NCI-H524 treated with DMSO at 0.1 percent for 48 hours (cell line): ENCODE measurements at places on chromosomes 16 and 17.
A peak's percentile ranks its signal among the peaks of the same experiment; 100 is the strongest.

DNA sequence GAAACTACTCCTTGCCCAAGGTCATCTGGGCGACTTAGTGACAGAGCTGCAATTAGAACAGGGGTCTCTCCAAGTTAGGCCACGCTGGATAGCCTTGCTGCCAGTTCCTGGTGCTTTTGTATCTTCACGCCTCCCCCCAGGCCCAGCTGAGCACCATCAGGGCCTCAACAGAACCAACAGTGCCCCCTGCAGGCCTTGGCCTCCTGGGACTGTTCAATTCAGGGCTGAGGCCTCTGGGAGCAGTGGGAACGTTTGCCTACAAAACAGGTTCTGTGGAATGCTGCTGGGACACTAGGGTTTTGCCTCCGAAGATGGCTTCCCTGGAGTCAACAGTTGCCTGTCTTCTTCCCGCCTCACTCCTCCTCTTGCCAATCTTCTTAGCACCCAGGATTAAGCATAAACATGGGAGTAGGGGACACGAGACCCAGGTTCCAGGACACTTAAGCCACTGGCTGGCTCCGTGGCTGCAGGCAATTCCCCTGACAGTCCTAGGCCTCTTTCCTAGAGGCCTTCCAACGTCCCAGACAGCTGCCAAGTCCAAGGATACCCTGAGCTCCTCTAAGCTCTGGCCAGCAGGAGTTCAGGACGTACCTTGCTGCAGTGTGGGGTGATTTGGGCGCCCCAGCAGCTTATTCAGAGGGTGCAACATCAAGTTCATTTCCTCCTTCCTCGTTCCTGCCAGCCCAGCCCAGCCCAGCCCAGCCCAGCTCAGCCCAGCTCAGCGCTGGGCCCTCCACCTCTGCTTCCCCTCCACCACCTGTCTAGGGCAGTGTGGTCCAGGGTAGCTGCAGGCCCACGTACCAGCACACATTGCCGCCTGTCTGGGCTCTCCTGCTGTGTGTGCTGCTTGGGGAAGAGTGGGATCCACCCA is 246.6 kb upstream of the RPL38 start:
- DNase-seq: no peak

GRCh38 chr17:15651583-15652110 is 32.1 kb upstream of the FBXW10B start:
- peak; percentile 55 for DNase-seq

DNA sequence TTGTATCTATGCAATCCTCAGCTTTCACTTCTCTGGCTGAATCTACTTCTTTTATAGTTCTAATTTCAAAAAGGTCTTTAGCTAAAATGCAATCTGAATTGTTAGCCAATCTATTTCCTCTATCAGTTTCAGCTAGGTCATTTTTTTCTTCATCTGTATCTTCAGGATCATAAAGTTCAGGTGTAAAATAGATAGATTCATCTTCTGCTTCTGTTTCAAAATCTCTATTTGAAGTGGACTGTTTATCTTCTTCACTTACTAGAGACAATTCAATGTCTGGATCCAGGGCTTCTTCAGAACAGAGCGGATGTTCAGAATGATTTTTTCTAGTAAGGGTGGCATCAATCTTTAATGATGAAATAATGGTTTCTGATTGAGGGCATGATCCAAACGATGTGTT is 92.4 kb upstream of the NACA2 start:
- no peak for DNase-seq

DNA sequence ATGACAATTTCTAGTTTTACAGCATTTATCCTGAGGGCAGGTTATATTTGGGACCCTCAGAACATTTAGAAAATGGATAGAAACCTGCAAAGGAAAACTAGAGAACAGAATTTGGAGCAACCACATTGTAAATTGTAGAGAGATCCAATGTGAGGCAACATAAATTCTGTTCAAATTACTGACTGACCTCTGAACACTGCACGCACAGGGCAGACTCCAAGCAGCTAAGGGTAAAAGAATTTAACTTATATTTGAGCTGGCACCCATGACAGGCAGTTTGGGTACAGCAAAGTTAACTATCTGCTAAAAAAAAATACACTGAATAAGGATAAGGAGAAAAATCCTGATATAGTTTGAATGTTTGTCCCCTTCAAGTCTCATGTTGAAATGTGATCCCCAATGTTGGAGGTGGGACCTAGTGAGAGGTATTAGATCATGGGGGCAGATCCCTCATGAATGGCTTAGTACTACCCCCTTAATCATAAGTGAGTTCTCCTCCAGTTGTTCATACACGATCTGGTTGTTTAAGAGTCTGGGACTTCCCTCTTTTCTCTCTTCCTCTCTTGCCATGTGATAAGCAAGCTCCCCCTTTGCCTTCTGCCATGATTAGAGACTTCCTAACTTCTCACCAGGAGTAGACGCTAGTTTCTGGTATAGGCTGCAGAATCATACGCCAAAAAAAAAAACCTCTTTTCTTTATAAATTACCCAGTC is 75.7 kb downstream of the FBXL20 start:
- no peak for DNase-seq

DNA sequence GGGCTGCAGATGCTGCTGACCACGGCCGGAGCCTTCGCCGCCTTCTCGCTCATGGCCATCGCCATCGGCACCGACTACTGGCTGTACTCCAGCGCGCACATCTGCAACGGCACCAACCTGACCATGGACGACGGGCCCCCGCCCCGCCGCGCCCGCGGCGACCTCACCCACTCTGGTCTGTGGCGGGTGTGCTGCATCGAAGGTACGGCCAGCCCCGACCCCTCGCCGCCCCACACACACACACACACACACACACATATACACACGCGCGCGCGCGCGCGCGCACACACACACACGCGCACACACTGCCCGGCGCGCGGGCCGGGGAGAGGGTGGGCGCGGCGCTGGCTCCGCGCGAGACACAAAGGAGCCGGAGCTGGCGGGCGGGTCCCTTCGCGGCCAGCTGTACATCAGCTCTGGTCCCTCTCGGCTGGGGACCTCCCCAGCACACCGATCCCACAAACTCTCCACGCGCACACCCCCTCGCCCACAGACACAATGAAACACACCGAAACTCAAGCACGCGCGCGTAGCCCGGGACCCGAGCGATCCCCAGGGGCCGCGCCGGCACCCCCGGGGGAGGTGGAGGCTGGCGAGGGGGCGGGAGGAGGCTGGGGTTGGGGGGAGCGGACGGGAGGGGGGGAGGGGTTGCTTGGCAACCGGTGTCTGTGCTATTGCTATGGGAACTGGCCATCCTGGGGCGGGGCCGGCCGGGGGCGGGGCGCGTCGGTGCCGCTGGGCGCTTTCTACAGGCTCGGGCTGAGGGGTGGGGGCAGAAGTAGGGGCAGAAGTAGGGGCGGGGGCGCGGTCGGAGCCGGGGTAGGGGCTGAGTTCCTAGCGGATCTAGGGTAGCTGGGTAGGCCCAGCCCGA is 658 bp downstream of the CACNG4 start:
- DNase-seq: peak; percentile 44
